ENCODE measurements at places on chromosomes 1 and 21. TPM values are rescaled to one million over a fixed set of nuclear protein-coding genes. Genes with fewer than 3 reads are reported as not detected.

GRCh38 chr1:226601456-226601855, 52.9 kb downstream of the STUM start:
- no peak overlapping the region for H3K27ac ChIP-seq
- no peak for DNase-seq
- no peaks in the 10 kb centered on the region for H3K4me1 ChIP-seq

GRCh38 chr1:54284781-54285529, 85.0 kb downstream of the MRPL37 start:
- H3K36me3 ChIP-seq = peaks cover 6% of the 10 kb centered on the region
- peak; percentile 32 for DNase-seq
- peaks cover 85% of the 10 kb centered on the region for H3K4me1 ChIP-seq
- no peaks in the 10 kb centered on the region for H3K27me3 ChIP-seq

GRCh38 chr1:178412400-178412770, 84.4 kb downstream of the CLEC20A start:
- H3K4me1 ChIP-seq = no peaks in the 10 kb centered on the region
- no peak overlapping the region for H3K4me3 ChIP-seq
- no peak overlapping the region for H3K27ac ChIP-seq
- H3K36me3 ChIP-seq = no peaks in the 10 kb centered on the region
- no peak for DNase-seq

PDPN gene
- total RNA-seq = not detected
